Psoas muscle (tissue), 8 donors: ENCODE measurements at places on chromosomes 1 and 21.

GRCh38 chr1:109279615-109280278 is 3.2 kb downstream of the PSRC1 start:
- DNase-seq: no peak

GRCh38 chr1:36938819-36939218 is 95.5 kb downstream of the GRIK3 start:
- no peak for DNase-seq

DNA sequence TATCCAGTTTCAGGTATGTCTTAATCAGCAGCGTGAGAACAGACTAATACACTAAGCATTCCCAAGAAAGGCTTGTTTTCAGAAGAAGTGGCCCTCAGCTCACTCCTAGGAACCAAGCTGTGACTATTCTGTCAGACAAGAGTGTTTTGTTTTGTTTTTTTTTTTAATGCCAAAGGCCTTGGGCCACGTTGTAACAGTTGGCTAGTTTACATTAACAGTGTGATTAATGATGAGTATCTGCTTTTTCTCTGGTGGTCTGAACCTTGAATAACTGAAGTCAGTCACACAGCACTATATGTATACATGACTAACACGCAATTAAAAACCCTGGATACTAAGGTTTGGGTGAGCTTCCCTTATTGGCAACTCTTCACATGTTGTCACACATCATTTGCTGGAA is 21.9 kb downstream of the DPYD start:
- no peak for DNase-seq

DNA sequence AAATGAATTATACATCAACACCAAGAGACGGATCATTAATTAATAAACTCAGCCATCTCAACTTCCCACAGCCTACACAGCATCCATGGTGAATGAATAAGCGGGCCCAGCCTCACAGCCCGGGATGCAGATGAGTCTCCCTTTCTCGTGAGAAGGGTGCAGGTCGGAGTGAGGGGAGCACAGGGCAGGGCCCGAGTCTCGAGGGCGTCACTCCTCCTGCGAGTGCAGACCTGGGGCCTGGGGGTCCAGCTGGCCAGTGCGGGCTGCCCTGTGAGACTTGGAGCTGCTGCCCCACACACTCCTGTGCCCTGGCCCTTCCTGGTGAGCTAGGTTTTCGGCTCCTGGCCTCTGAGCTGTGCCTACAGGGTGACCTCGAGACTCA is 74.7 kb downstream of the AJAP1 start:
- DNase-seq: no peak

DNA sequence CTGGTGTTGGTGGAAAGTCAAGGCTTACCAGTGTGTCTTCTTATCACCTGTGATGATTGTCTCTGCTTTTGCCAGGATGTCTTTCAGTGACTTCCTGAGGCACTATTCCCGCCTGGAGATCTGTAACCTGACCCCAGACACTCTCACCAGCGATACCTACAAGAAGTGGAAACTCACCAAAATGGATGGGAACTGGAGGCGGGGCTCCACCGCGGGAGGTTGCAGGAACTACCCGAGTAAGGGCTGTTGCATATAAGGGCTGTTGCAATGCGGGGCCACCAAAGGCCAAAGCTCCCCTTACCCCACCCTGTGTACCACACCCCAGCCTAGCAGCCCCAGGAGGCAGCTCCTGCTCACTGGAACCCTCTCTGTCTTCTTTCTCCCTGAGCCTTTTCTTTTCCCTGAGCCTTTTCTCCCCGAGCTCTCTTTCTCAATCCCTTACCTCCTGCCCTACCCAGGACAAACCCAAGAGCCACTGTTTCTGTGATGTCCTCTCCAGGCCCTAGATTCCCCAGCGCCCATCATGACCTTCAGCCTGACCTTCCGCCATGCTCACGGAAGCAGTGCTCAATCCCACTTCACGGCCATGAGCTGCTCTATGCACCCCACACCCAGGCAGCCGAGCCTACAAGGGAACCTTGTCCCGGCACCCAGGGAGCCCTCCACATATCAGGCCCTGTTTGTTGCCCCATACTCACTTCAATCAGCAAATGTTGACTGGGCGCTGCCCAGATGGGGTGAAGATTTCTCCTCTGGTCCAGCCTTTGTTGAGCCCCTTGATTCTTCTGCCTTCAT is 40.6 kb downstream of the CAPN2 start:
- no peak for DNase-seq

GRCh38 chr1:42961312-42962091 is 2.8 kb upstream of the SLC2A1 start:
- no peak for DNase-seq

- DNase-seq: no peak
These were observed 74.4 kb upstream of the LYPLAL1 start for GRCh38 chr1:219099307-219099706.

- no peak for DNase-seq
These were observed 4.1 kb upstream of the NEGR1 start for GRCh38 chr1:72286401-72286800.

DNA sequence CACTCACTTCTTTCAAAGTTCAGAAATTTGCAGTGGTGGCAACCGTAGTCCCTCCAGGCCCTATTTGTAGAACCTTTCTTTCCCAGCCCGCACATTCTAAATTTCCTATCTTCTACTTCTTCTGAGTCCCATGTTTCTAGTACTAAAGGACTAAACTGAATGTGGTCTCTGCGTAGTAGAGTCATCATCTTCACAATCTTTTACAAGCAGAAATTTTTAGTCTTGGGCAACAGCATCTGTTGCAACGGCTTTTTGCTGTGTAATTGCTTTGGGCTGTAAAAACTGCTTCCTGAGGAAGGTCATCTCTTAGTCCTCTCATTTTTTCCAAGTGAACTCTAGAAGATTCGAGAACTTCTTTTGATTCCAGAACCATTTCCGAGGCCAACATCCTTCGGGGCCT is 23.9 kb downstream of the VAV3 start:
- no peak for DNase-seq

DNA sequence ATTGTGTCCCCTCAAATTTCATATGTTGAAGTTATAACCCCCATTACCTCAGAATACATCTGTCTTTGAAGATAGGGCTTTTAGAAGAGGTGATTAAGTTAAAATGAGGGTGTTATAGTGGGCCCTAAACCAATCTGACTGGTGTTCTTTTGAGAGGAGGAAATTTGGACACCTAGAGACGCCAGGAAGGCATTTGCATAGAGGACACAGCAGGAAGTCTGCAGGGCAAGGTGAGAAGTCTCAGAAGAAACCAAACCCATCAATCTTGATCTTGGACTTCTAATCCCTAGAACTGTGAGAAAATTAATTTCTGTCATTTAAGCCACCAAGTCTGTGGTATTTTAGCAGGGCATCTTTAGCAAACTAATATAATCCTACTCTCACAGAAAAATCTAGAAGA is 13.0 kb downstream of the GOLPH3L start:
- no peak for DNase-seq

DNA sequence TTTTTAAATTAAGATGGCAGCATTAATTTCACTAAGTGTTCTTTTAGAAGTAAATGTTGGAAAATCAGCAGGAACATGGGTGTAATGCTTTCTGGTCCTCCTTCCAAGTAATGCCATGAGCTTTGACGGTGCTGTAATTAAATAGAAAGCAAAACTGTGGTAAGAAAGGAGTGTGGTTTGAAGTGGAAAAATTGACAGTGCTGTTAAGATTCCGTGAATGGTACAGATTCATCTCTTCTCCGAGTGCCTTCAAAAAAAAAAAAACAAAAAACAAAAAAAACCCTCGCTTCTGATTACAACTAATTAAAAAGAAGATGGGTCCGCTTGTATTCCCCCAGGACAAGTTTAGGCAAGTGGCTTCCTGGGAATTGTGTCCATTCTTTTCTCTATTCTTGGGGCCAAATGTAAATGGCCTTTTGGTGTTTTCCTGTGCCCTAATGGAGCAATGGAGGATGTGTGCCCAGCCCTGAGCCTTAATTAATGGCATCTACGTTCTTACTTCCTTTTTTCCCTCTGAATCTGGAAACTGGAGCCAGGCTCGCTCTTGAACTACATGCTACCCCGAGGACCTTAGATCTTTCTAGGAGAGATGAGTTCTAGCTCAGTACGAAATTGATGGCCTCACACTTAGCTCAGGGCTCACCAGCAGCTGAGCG is 5.1 kb downstream of the LMO4 start:
- no peak for DNase-seq

DNA sequence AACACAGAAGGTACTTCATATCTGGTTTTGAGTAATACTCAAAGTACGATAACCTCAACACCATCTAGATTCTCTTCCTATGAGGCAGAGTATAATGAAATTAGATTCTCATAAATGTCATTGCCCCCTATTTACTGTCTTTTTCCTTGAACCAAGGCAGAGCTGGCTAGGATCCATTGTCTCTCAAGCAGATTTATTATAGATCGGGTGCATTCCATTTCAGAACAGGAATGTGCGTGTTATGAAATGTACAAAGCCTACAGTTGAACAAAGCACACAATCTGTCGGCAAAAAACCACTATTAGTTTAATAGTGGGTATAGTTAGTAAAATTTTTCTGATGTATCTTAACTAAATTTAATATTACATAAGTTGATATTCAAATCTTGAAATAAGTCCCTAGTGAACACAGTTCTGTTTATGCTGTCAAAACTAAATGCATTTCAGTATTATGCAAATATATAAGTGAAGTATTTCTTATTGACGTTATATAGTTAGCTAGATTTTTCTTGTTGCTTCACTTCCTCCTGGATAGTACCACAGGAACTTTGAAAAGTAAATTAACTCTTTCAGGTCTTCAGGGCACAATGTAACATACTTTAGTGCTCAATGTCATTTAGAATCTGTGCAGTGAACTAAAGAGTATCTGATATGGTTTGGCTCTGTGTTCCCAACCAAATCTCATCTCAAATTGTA is 92.1 kb downstream of the DDAH1 start:
- no peak for DNase-seq

DNA sequence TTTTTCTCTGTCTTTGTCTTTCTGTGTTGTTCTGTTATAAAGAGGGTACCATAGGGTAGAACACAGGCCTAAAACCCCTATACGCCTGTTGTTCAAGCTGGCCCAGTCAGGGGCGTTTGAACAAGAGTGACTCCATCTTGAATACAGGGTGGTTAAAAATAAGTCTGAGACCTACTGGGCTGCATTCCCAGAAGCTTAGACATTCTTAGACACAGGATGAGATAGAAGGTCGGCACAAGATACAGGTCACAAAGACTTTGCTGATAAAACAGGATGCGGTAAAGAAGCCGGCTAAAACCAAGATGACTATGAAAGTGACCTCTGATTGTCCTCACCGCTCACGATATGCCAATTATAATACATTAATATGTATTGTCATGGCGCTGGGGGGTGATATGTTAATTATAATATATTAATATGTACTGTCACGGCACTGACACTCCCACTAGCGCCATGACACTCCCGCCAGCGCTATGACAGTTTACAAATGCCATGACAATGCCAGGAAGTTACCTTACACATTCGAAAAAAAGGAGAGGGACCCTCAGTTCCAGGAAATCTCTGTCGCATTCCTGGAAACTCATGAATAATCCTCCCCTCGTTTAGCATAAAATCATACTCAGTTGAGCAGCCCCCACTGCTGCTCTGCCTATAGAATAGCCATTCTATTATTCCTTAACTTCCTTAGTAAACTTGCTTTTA is 58.5 kb upstream of the KLHDC7A start:
- no peak for DNase-seq

- DNase-seq: no peak
These were observed 31.3 kb downstream of the ZBTB8B start for GRCh38 chr1:32496127-32496526.

GRCh38 chr1:49333906-49334305 is 557.2 kb upstream of the BEND5 start:
- no peak for DNase-seq

- DNase-seq: no peak
These were observed 136.7 kb upstream of the HOOK1 start for GRCh38 chr1:59678040-59678439.

DNA sequence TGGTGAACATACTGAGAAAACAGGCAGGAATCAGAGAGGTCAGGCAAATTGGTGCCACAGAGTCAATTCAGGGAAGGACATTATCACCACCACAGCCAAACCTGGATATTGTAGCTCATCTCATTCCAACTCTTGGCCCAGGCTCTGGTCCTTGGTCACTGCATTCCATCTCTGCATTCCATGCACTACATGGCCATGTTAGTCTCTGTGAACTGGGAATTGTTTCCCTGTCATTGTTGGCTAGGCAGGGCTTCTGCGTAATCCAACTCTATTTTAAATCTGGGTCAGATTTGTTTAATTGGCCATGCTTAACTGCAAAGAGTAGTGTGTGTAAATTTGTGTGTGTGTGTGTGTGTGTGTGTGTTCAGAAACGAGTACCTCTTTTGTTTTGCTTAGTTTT is 837.6 kb upstream of the ADAMTS5 start:
- DNase-seq: no peak

DNA sequence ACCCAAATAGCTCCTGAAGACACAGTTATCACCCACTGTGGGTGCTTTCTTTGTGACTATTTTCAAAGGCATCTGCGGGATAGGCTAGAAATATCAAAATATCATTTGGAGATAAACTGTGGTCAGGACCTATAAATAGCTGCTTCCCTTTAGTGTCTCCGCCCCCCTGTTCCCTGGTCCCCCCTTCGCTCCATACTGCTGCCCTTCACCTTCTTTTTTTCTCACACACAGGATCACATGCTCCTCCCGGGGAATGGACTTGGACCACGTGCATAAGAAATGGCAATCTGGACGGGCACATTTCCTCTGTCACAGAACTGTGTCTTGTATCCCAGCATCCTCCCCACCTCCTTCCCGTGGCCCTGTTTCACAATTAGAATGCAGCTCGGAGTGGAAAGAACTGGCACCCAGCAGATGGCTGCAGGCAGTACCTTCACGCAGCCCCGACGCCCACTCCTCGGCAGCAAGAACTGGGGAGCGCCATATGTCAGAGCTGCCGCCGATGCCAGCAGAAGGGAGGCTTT is 68.8 kb upstream of the SSX2IP start:
- no peak for DNase-seq

DNA sequence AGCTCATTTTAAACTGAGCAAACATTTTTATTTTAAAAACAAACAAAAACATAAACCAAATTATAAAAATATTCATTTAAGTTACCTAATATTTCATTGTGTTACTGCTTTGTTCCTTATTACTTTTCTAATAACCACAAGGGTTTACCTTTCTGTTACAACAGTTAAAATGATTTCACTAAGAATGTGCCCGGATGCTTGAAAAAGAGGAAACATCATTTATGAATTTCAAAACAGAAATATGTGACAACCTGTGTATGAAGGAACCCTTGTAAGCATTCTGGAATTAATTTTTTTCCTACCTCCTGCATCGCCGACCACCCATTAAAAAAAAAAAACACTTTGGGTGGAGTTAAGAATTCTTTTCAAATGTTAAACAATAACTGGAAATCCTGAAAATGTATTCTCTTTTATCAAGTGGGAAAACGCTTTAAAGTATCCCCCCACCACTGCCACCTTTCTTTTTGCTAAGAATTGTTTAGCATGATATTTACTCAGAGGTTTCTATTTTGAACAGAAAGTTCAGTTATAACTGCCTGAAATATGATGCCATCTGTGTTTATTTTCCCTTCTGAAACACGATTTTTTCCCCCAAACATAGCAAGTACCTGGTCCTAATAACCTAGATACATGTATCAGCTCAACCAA is 9.1 kb downstream of the CYYR1 start:
- no peak for DNase-seq
